ENCODE measurements at places on chromosomes 5 and 9. TPM values are rescaled to one million over a fixed set of nuclear protein-coding genes. Genes with fewer than 3 reads are reported as not detected.

The SHC3 gene
- total RNA-seq: 3.3 TPM

The HAPLN1 gene
- 0.42 TPM for total RNA-seq

The PCDHGC4 gene
- 3.3 TPM for total RNA-seq

- H3K36me3 ChIP-seq: no peaks in the 10 kb centered on the region
- no peaks in the 10 kb centered on the region for H3K27me3 ChIP-seq
- no peak overlapping the region for H3K4me3 ChIP-seq
- DNase-seq: no peak
- H3K27ac ChIP-seq: peak overlapping the region; percentile 48
Measured at GRCh38 chr9:91727316-91727861, 222.6 kb downstream of the ROR2 start.

DNA sequence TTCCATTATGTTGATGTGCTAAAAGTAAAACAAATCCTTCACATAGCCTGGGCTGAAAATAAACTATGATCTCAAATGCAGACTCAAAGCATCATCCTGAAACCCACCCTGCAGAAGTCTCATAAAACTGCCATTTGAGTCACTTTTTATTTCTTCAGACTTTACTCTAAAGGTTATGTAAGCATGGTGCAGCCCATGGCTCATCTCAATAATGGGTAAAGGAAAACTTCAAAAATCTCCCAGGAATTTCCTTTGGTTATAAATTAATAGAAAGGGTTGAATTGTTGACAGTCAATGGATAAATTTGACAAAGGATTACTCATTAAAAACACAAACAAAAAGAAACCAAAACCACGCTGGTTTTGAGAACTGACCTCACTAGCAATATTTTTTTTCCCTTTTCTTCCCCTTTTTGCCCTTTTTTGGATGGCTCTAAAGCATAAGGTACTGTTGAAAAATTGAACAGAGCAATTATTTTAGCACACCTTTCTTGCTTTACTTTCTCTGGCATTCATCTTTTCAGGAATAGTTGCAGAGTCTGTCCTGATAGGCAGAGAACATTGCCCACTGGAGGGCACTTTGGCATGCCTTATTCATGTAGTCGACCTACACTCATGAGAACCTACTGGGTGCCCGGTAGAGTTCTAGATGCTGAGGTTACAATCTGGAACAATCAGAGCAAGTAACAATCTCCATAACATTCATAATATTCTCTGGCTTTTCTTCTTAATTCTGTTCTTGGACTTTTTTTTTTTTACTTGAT lies 191.4 kb downstream of the TMEM167A start:
- DNase-seq: no peak
- H3K4me1 ChIP-seq: no peaks in the 10 kb centered on the region
- H3K36me3 ChIP-seq: no peaks in the 10 kb centered on the region
- H3K27me3 ChIP-seq: no peaks in the 10 kb centered on the region
- no peak overlapping the region for H3K27ac ChIP-seq

DNA sequence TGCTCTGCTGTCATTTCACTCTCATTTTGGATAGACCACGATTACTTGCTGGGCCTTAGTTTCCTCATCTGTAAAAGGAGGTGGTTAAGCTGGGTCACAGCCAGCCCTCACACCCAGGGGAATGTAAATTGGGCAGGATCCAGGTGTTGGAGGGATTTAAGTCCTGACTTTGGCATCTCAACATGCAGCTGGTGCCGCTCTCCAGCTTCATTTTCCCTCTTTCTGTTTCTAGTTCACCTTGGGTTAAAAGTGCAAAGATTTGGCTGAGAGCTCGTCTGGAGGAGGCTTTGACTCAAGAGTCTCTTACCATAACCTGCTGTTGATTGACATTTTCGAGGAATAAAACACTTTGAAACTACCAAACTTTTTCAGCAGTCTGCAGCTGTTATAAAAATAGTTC lies 144.3 kb upstream of the DHFR start:
- no peak for DNase-seq
- no peak overlapping the region for H3K27ac ChIP-seq
- no peak overlapping the region for H3K4me3 ChIP-seq

DNA sequence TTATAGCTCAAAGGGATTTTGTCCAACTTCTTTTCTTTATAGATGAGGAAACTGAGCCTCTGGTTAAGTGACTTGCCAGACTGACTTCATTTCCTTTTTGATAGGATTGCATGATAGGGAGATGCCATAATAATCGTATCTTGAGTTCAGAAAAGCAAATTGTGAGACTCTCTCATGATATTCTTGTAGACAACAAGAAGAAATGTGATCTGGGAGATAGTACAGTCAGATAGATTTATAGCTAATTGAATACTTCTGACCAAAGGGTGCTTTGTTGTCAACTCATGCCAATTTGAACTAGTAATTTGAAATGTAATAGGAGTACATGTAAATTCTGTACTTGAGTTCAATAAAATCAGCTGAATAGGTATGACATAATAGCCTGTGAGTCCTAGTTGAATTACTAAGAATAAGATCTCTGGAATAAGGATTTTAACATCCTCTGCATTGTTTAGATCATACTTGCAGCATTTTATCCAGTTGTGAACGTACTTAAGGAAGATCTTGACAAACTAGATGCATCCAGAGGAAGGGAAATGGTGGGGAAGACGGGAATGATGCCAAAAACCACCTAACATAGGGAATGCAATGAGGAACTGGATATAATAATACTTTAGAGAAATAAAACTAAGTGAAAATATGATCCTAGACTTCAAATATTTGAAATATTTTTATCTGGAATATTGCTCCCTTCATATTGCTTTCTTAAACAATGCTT lies 25.5 kb downstream of the CWC27 start:
- no peaks in the 10 kb centered on the region for H3K4me1 ChIP-seq
- no peak overlapping the region for H3K4me3 ChIP-seq
- H3K27me3 ChIP-seq: no peaks in the 10 kb centered on the region
- no peaks in the 10 kb centered on the region for H3K36me3 ChIP-seq
- no peak for DNase-seq

DNA sequence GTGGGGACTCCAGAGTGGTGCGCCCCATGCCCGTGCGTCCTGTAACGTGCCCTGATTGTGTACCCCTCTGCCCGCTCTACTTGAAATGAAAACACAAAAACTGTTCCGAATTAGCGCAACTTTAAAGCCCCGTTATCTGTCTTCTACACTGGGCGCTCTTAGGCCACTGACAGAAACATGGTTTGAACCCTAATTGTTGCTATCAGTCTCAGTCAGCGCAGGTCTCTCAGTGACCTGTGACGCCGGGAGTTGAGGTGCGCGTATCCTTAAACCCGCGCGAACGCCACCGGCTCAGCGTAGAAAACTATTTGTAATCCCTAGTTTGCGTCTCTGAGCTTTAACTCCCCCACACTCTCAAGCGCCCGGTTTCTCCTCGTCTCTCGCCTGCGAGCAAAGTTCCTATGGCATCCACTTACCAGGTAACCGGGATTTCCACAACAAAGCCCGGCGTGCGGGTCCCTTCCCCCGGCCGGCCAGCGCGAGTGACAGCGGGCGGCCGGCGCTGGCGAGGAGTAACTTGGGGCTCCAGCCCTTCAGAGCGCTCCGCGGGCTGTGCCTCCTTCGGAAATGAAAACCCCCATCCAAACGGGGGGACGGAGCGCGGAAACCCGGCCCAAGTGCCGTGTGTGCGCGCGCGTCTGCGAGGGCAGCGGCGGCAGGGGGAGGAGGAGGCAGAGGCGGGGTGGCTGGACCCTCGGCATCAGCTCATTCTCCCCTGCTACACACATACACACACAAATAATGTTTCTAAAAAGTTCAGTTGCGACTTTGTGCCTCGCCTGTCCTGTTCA lies 668 bp downstream of the GLIS3 start:
- peak overlapping the region; percentile 91 for H3K27ac ChIP-seq
- H3K27me3 ChIP-seq: no peaks in the 10 kb centered on the region
- peaks cover 48% of the 10 kb centered on the region for H3K4me1 ChIP-seq
- peak overlapping the region; percentile 87 for H3K4me3 ChIP-seq
- H3K36me3 ChIP-seq: no peaks in the 10 kb centered on the region

The TRUB2 gene
- total RNA-seq: 5.4 TPM

The SLC46A2 gene
- not detected for total RNA-seq
